Activated CD4-positive, alpha-beta T cell treated with anti-CD3 and anti-CD28 coated beads for 1 hour (primary cell): ENCODE measurements at places on chromosomes 16 and 17.
A peak's percentile ranks its signal among the peaks of the same experiment; 100 is the strongest.

GRCh38 chr17:78112518-78113471, 15.8 kb downstream of the TMC6 start:
- peak; percentile 63 for DNase-seq

- no peak for DNase-seq
Measured at GRCh38 chr17:82718986-82719685, 2.6 kb downstream of the FN3KRP start.

DNA sequence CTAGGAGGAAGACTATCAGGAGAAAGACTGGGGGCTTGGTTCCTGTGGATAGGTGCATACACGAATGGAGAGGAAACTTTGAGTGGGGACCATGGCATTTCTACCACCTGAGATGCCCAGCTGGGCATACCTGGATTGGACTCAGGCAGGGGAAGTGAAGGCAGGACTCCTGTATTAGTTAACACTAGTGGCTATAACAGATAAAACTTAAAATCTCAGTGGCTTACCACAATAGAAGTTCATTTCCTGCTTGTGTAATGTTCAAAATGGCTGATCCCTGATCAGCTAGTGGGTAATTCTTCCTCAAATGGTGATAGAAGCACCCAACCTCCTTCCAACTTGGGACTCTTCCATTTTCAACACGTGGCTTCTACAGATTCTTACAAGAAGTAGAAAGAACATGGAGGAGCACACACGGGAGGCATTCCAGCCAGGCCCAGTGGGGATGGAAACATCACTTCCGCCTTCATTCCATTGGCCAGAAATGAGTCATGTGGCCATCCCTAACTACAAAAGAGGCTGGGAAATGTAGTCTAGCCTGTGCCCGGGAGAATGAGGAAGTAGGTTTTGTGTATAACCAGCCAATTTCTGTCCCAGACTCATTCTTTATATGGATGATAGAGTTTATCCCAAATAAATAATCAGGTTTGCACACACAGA, 112.1 kb downstream of the UTP18 start:
- no peak for DNase-seq

DNA sequence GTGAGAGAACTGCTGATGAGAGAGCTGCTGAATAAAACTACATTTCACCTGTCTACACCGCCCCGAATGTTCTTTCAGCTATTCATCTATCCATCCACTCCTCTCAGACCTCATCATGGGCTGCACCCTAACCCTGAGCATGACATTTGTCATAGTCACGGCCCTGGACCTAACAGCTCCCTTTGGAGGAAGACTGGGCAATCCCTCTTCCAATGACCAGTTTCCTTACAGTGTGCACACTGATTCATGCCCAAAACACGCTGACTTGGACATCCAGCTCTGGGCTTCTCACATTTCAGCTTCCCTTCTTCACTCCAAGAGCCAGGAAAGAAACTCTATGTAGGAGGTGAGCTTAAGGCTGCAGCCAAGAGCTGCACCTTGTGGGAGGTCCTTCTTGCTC, 41.8 kb upstream of the ARL4D start:
- DNase-seq: no peak

DNA sequence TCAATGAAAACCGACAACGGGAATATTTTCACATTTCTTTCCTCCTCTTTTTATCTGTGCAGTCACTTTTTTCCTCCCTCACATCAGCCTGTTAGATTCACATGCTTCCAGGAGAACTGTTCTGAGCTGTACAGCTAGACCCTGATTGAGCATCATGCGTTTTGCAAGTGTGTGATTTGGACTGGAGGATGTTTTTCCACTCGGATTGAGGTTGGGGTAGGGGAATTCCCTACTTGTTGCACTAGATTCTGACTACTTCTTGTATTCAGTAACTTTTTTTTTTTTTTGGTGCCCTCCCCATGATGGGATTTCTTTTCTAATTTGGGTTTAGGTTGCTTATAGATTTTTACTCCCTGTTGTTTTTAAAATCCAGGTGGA, 4.8 kb downstream of the MSI2 start:
- no peak for DNase-seq
